RPMI8226 (cell line): ENCODE measurements at places on chromosomes 5 and 9.

DNA sequence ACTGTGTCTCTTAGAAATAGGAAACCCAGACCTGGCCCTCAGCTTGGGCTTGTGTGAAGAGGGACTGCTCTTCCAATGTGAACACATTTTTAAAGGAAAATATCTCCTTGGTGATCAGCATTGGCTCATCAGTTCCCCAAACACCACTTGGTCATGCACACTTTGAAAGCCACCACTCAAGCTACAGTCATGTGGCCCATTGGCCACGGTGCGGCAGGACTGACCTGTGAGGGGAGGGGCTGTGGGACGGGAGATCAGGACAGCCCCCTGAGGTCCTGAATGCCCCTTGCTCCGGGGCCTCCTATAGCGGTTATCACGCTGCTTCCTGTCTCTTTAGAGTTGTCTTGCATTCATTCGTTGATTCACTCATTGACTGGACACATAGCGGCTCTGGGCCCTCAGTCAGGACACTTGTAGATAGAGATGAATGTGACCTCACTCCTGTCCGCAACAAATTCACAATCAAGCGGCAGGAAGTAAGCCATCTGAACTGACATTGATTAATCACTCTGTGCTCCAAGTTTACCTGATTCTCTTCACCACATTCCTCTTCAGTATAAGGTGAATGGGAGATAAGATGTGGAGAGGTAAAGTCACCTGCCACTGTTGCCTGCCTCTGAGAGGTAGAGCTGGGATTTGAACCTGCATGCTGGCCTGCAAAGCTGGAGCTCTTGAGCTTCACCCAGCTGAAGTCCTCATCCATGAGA lies 73.1 kb downstream of the COL15A1 start:
- DNase-seq = no peak

DNA sequence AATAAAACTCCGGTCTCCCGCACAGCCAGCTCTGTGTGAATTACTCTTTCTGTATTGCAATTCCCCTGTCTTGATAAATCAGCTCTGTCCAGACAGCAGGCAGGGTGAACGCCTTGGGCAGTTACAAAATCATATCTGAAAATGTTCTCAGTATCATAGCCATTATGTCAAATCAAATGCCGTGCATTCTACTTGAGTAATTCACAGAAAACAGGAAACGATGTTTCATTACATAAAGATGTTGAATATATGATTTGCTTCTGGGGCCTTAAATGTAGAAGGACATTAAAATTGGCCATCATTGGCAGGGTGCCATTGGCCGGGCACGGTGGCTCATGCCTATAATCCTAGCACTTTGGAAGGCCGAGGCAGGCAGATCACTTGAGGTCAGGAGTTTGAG lies 8.5 kb downstream of the POLR3G start:
- DNase-seq = no peak

DNA sequence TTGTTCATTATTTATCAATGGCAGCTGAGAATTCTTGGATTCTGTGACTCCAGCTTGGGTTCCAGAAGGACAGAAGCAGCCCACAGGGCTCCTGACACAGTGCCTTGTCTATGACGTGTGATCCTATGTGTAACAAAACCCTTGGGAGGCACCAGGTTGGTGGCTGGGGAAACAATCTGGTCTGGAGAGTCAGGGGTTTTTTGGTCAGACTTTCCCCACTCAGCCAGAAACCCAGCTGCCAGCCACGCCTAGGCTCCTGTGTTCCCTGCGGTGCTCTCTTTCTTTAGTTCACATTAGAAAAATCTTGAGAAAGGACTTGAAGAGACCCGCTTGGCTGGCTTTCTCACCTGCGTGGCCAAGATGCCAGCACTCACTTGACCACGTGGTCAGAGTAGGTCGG lies 15.5 kb upstream of the ZBED3 start:
- DNase-seq = no peak

DNA sequence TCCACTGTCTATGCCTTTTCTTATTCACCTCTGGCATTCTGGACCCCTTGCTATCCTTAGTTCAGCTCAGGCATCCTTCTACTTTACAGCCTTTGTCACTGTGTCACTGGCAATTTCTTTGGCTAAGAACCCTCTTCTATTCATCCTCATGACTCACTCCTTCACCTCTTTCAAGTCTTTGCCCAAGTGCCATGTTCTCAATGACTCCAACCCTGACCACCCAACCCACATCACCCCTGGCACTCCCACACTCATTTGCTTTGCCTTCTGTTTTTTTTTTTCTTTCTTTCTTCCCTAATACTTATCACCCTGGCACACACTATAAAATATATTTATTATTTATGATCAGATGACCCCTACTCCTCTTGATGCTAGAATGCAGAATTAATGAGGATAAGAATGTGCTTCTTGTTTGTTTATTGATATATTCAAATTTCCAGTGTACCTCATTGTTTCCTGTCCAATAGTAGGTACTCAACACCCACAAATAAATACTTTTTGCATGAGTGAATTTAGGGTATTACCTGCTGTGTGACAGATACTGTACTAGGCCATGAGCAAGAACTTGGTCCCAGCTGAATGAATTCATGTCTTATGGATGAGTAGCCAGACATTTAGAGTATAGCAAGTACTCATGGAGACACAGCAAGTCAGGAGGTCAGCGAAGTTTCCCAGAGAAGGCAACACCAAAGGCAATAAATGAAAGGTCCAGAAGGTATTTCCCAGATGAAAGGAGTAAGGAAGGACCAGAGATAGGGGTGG lies 236.1 kb downstream of the PAPPA start:
- no peak for DNase-seq

DNA sequence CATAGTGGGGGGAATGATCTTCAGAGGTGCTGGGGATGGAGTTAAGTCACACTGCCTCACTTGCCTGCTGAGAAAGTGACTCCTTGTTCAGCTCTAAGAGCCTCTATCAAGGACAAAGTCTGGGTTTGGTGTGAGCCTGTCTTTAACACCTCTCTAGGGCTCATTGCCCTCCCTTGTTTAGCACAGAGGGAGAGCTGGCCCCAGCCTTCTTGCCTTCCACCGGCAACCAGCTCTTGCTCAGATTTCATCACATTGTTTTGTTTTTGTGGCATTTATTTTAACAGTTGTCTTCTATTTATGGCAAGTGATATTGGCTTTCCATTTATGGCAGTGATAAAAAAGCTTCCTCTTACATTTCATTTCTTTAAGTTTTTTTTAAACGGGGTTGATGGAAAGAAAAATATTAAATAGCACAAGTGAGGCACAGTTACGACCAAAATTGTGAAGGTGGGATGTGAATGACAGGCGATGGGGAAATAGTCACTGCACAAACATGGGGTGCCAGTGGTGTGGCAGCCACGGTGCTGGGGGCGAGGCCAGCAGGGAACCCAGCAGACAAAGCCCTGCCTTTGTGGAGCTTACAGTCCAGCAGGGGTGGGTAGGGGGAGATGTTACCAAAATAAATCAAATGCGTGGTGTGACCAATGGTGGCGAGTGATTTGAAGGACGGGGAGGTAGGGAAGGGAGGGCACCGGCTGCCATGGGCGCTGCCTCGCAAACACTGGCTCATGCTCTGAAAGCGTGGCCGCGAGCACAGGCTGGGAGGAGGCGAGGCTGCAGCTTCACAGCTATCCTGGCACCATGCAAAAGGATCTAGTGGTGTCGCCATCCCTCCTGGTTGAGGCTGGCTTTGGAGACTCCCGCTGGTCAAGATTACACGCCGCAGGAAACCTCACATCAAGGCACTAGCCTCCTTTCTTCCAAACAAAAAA lies 21.2 kb upstream of the UNC5A start:
- DNase-seq = no peak

- no peak for DNase-seq
Observed at GRCh38 chr5:101326766-101327165, 423.7 kb upstream of the ST8SIA4 start.

GRCh38 chr5:35149041-35149440 lies 81.2 kb downstream of the PRLR start:
- DNase-seq = no peak

- no peak for DNase-seq
Observed at GRCh38 chr5:81755320-81755719, 4.4 kb upstream of the SSBP2 start.

DNA sequence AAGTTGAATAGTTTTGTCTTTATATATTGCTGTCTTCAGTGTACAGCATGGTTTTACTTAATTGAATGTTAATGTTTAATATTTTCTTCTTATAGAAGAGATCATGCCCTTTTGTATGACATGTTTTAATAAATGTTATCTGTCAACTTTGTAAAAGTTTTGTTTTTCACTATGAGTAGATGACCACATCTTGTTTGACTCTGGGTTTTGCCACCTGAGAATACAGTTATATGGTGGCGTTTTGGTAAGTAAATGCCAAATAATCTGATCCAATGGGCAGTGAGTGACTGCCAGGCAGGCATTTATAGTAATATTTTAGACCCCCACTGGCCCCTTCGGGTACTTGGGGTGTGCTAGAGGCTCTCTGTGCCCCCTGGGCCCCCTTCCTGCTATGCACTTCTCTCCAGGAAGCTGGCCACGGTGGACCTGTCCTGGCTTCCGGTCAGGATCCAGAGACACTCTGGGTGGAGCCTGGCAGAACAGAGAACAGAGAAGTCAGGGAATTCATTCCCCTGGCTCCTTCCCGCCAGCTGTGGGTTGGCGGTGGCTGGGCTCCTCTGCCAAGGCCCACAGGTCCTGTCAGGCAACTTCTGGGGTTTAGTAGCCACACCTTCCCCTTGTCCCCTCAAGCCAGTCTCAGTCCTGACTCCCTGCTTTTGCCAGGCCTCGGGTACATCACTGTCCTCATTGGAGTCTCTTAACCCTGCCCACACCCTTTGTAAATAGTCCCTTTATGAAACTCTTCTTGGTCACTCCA lies 22.2 kb upstream of the ZBTB34 start:
- no peak for DNase-seq

- DNase-seq = peak; percentile 31
Observed at GRCh38 chr5:95068289-95068910, 216.5 kb downstream of the MCTP1 start.

GRCh38 chr5:109387408-109387974 lies 22.3 kb downstream of the PJA2 start:
- no peak for DNase-seq

DNA sequence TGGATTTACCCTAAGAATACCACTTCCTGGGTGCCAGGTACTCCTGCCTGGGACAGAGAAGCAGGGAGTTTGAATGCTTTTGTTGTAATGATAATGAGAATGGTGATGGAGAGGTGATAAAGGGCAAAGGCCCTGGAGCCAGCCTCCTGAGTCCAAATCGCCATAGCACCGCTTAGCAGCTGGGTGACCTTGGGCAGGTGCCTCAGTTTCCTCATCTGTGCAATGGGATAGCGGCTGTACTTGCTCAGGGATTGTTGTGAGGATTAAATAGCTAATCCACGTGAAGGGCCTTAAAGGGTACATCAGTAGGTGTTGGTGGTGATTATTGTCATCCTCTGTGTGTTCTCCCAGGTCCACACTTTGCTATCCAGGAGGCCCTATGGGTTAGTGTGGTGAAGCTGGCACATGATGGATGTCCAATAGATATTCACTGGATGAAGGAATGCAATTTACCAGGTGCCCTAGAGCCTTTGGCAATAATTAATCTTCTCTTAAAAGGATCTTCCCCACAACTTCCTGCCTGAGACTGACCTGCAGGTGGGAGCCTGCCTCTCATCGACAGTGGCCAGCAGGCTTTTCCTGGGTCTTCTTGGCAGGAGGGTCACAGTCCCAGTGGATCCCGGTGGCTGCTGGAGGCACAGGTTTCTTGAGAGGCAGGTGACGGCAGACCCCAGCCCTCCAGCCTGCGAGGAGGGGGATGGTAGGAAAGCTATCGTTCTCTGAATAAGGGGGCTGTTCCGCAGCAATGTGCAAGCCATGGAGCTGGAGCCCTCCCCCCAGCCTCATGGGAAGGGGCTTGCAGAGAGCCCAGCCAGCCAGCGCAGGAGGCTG lies 160.2 kb downstream of the MACROH2A1 start:
- DNase-seq = no peak

DNA sequence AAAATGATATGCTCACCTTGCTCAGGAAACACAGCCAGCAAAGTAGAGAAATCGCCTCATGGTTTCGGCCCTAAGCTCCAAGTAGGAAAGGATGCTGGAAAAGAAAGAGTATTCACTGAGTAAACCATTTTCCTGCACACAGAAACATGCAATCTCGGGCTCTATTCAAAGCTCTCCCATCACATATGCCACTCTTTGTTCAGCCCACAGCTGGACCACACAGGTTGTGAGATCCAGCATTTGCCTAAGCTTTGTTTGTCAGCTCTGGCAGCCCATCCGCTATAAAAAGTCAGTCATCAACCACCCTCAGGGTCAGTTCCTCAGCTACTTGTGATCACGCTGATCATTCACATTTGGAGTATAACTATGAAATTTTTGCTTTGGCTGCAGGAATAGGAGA lies 96.5 kb upstream of the SMARCA2 start:
- DNase-seq = no peak

GRCh38 chr5:132776938-132777208 lies 166 bp downstream of the SEPTIN8 start:
- no peak for DNase-seq

- no peak for DNase-seq
Observed at GRCh38 chr5:138943599-138944173, 68.6 kb upstream of the LRRTM2 start.

GRCh38 chr5:154647114-154647760 lies 107.9 kb upstream of the LARP1 start:
- DNase-seq = peak; percentile 59

- no peak for DNase-seq
Observed at GRCh38 chr5:109947667-109948066, 257.9 kb downstream of the MAN2A1 start.

DNA sequence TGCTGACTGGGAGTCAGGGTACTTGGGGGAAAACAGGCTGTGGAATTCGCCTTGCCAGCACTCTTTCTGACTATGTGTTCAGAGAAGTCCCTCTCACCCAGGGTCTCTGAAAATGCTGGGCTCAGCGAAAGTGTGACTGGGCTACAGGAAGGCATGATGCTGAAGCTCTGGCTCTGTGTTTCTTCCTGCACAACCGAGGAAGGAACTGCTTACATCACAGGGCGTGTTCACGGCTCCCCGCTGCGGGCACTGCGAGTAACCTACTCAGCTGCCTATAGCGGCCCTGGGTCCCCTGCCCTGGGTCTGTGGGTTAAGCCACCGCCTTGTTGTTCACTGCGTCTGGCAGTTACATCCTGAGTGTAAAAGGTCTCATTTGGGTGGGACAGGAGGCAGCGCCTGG lies 222.4 kb upstream of the IRX4 start:
- DNase-seq = peak; percentile 83

DNA sequence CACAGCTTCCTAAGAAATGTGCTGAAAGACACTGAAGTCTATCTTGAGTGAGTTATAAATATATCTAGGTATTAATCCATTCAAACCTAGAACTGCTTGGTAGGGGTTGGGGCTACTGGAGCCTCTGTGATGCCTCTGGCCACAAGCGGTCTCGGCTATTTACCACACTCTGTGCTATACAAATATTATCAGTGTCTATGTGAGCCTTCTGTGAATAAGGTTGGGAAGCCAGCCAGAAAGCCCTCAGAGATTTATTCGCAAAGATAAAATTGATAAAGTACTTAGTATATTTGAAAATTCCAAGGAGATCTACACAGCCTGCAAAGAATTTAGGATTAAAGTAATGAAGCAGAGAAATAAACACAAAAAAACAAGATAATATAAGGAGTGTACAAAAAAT lies 41.4 kb downstream of the LIFR start:
- no peak for DNase-seq
